ENCODE measurements at places on chromosomes 2 and 18.
A peak's percentile ranks its signal among the peaks of the same experiment; 100 is the strongest.

DNA sequence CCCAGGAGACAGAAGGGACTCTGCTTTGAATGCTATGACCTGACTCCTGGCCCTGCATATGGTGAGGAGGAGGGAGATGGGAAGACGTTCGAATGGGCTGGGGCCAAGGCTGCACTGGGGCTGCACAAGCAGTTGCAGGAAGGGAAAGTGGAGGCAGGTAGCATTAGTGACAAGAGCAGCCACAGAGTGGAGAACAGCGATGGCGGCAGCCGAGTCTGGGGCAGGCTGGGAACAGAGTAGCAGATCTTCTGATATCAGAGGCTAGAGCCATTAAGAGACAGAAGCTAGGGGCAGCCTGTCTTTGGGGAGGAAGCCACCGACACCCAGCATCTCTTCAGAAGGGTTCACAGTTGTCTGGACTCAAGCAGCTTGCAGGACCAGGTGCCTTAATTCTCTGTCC lies 50.1 kb downstream of the ST3GAL5 start:
- DNase-seq, result no peak

DNA sequence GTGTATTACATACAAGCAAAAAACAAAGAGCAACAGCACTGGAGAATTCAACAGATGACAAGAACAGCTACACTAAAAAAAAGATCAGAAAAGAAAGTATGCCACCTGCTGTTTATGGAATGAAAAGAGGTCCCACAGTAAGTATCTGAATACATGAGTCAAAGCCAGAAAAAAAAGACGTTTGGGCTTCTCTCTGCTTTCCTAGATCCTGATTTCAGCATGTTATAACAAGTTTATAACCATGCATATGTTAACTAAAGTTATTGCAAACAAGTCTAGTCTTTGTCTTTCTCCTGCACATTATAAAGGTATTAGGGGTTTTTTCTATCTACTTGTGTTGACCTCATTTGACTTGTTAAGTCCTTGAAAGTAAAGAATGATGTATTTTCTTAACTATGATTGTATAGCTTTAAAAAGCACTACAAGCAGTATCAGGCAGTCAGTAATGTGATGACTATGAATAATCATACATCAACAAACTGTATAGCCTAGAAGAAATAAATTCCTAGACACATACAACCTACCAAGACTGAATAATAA lies 108.5 kb upstream of the COL5A2 start:
- DNase-seq, result no peak

DNA sequence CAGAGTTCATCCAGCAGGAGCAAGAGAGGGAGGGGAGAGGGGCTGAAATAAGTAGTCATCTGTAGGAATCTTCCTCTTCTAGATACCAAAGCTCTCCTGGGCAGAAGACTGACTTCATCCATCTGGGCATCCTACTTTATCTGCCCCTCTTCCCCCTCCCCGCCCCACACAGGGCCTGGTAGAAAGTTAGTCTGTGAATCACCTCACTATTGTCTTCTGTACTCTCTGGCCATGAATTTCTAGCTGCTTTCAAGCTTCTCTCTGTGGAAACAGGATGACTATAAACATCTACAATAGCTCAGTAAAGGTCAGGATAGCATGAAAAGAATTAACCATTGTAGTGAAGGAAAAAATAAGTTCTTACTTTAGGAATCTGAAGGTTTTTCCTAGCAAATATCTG lies 47.7 kb upstream of the RNU4ATAC start:
- no peak for DNase-seq

GRCh38 chr18:10374195-10374594 lies 80.2 kb upstream of the APCDD1 start:
- no peak for DNase-seq

GRCh38 chr2:38722271-38723061 lies 28.7 kb downstream of the SRSF7 start:
- no peak for DNase-seq

GRCh38 chr2:58046585-58047372 lies at the start of gene VRK2:
Gene VRK2 (plus strand): TSS chr2:58046806. CDS start chr2:58048832, 2,026 bp downstream.
- peak; percentile 68 for DNase-seq

GRCh38 chr2:231017231-231017598 lies 20.1 kb upstream of the C2orf72 start:
- no peak for DNase-seq

GRCh38 chr2:209988010-209988409 lies 14.4 kb upstream of the RPE start:
- no peak for DNase-seq

DNA sequence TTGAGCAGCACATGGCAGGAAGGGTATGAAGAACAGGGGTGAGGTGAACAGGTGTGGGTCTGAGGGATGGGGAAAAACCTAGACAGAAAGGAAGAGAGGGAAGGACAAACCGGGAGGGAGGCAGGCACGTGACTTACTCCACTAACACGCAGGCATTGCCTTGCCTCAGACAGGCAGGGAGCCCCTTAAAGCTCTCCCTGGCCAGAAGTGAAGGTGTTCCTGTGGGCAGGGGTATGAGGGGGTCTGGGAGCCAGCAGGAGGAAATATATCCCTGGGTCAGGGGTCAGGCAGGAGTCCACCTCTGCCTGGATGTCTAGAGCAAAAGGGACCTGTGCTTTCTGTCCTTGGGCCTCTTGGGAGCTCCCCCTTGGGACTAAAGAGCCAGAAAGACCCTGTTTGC lies 135.3 kb upstream of the EPAS1 start:
- no peak for DNase-seq

- DNase-seq, result no peak
Observed at GRCh38 chr2:237208373-237209260, 122.9 kb downstream of the COPS8 start.

- DNase-seq, result no peak
Observed at GRCh38 chr2:240784629-240785423, 35.2 kb downstream of the KIF1A start.

- DNase-seq, result no peak
Observed at GRCh38 chr2:236289766-236290462, 25.7 kb upstream of the ASB18 start.

DNA sequence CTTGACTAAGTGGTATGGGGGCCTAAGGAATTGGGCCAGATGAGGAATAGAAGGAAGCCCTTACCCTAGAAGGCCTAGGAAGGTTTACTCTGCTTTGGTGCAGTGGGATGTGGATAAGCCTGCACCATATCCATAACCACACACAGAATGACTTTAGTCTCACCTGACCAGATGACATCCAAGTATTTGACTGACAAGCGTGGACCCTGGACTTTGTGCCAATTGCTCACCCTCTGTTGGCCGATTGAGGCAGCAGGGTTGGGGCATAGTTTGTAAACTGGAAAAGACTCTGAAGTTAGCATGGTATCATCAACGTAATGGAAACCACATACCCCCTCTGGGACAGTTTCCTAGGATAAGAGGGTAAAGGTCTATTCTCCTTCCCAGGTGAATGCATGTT lies 36.5 kb upstream of the SERPINE2 start:
- DNase-seq, result no peak

- no peak for DNase-seq
Observed at GRCh38 chr2:122856696-122857095, 1101.2 kb downstream of the TSN start.

DNA sequence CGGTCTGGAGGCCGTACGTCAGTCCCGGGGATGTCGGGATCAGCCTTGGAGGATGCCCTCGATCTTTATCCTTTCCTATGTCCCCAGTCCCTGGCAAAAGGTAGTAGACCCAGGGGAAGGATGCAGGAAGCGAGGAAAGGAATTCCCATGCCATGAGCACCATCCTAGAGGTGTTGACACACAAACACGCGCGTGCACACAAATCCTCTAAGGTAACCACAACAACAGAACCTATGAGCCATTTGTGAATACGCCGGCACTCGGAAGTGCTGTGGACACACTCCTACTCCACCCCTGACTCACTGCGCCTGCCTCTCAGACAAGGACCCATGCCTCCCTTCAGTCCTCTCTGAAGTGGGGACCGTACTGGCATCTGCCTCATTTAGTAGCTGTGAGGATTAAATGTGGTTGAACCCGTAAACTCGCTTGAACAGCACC lies 11.3 kb upstream of the MLPH start:
- DNase-seq, result no peak

GRCh38 chr2:69226903-69227302 lies 160.1 kb downstream of the GFPT1 start:
- DNase-seq, result no peak

DNA sequence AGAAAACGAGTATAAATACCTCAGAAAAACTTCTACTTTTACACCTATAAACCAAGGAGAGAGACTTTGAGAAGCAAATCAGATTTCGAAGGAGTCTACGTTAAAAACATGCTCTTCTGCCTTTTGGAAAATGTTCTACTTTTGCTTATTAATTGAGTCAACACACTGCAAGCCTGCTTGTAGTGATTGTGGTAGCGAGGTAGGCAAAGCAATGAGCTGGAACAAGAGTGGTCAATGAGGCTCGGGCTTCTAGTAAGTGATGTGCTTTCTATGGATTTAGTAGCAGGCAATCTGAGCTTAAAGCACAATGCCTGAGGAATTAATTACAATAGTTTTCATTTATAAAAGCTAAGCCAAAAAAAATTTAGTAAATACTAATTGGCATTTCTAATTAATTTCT lies 103.4 kb upstream of the TFCP2L1 start:
- DNase-seq, result no peak

DNA sequence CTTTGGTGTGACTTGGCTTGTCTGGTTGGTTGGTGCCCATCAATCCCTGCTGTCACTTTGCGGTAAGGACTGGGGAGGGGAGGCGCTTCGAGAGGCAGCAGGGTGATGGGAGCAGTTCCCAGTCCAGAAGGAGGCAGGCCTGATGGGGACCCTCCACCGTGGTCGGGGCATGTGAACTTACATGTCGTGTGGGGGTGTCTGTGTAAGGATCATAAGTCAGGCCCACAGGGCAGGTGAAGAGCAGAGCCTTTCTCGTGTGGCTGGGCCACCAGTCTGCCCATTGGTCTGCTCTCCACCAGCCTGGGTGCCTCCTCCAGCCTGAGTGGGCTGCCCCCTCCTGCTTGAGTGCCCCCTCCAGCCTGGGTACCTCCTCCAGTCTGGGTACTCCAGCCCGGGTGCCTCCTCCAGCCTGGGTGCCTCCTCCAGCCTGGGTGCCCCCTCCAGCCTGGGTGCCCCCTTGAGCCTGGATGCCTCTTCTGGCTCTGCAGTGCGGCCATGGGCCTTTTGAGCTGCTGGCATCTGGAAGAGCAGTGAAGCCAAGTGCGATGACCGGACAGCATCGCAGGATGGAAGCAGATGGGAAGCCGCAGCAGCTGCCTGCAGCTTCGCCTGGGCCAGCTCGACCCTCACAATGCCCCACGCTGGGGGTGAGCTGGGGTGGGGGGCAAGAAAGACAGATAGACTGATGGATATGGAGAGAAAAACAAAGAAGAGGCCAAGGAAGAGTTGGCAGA lies 25.0 kb downstream of the ATOH8 start:
- no peak for DNase-seq

- DNase-seq, result no peak
Observed at GRCh38 chr18:69469444-69469919, 68.8 kb downstream of the DOK6 start.

GRCh38 chr2:135874777-135875365 lies 1.4 kb downstream of the MCM6 start:
- no peak for DNase-seq

GRCh38 chr18:58055890-58056558 lies 12.0 kb downstream of the NEDD4L start:
- no peak for DNase-seq

DNA sequence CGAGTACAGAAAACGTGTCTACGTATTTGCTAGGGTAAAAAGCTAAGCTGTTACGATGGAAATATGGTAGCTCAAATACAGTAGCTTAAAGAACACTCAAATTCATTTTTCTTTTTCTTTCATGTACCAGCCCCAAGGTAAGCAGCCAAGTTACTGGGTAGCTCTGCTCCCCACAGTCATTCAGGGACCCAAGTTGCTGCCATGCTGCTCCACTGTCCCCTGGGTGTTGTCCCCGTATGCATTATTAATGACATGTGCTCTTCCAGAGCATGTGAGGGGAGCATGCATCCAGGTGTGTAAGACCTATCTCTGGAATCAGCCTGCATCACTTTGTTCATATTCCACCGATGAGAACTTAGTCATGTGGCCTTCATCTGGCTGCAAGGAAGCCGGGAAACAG lies 105.1 kb upstream of the SP3 start:
- DNase-seq, result no peak

DNA sequence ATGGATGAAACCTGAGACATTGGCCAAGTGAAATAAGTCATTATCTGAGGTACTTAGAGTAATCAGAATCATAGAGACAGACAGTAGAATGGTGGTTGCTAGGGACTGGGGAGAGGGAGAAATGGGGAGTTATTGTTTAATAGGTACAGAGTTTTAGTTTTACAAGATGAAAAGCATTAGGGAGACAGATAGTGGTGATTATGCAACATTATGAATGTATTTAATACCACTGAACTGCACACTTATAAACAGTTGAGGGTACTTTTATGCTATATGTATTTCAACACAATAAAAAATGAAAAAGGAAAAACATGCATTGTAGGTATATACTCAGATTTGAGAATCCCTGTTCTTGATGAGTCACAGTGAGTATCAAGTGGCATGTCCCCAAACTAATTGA lies 59.7 kb downstream of the EPC2 start:
- DNase-seq, result no peak

- no peak for DNase-seq
Observed at GRCh38 chr2:114797942-114798341, 355.5 kb downstream of the DPP10 start.

- DNase-seq, result no peak
Observed at GRCh38 chr18:48197819-48198218, 211.4 kb downstream of the ZBTB7C start.

DNA sequence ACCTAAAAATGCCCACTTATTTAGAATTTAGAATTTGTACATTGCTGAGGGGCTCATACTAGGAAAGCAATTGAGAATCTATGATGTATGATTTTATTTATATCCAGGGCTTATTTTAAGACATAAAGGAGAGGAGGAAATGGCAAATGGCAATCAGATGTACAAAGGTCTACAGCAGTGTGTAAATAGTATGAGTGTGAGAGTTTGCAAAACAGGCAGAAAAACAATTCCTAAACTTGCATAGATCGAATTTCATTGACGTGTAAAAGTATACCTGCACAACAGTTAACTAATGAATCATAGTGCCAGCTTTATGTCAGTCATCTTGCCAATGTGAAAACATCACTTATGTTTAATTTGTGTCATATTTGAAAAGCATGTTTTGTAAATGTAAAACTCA lies 718.7 kb upstream of the GCFC2 start:
- no peak for DNase-seq

GRCh38 chr2:53104263-53104662 lies 663.3 kb upstream of the CHAC2 start:
- no peak for DNase-seq
